ENCODE measurements at places on chromosomes 1 and 21. TPM values are rescaled to one million over a fixed set of nuclear protein-coding genes. Genes with fewer than 3 reads are reported as not detected.

TNNT2 gene
- not detected for total RNA-seq

ETV3L gene
- not detected for total RNA-seq

- H3K27ac ChIP-seq = peak overlapping the region; percentile 62
- H3K4me1 ChIP-seq = no peaks in the 10 kb centered on the region
- H3K36me3 ChIP-seq = no peaks in the 10 kb centered on the region
- peak; percentile 96 for DNase-seq
- no peaks in the 10 kb centered on the region for H3K27me3 ChIP-seq
Measured at GRCh38 chr1:7478809-7479499, 292.1 kb upstream of the VAMP3 start.

GRCh38 chr1:200673952-200674823, 4.5 kb upstream of the DDX59 start:
- H3K4me1 ChIP-seq = peaks cover 12% of the 10 kb centered on the region
- H3K27ac ChIP-seq = no peak overlapping the region
- H3K27me3 ChIP-seq = no peaks in the 10 kb centered on the region
- H3K36me3 ChIP-seq = no peaks in the 10 kb centered on the region
- DNase-seq = no peak
- H3K4me3 ChIP-seq = no peak overlapping the region

- no peaks in the 10 kb centered on the region for H3K27me3 ChIP-seq
- no peaks in the 10 kb centered on the region for H3K36me3 ChIP-seq
- peaks cover 24% of the 10 kb centered on the region for H3K4me1 ChIP-seq
- DNase-seq = no peak
- H3K4me3 ChIP-seq = no peak overlapping the region
Measured at GRCh38 chr1:85295006-85295431, 18.6 kb upstream of the BCL10 start.

DNA sequence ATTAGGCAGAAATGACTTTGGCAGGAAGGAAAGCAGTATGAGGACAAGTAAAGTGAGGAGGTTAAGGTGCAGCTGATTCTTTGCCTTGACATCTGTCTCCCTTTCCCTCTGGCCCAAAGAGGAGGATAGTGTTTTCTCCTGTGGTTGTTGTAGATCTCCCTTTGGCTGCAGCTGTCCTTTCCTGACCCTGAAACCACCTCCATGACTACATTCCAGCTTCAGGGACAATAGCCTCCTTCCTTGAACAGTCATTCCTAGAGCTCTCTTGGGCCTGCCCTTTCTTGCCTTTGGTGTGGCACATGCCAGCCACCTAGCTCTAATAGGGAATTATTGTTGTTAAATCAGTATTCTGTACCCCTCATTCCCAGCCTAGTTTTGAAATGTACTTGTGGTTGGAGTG, 6.2 kb downstream of the ZMYM1 start:
- H3K4me1 ChIP-seq = peaks cover 3% of the 10 kb centered on the region
- H3K36me3 ChIP-seq = peaks cover 5% of the 10 kb centered on the region
- no peak for DNase-seq
- no peaks in the 10 kb centered on the region for H3K27me3 ChIP-seq
- H3K27ac ChIP-seq = no peak overlapping the region

- H3K27me3 ChIP-seq = no peaks in the 10 kb centered on the region
- H3K4me1 ChIP-seq = peaks cover 7% of the 10 kb centered on the region
- H3K27ac ChIP-seq = no peak overlapping the region
- no peak overlapping the region for H3K4me3 ChIP-seq
Measured at GRCh38 chr1:11500881-11501280, 21.9 kb downstream of the DISP3 start.
